HepG2 (cell line): ENCODE measurements at places on chromosomes 2 and 18. TPM values are rescaled to one million over a fixed set of nuclear protein-coding genes. Genes with fewer than 3 reads are reported as not detected.

STARD6 gene
- total RNA-seq = not detected in 2 replicates

DNA sequence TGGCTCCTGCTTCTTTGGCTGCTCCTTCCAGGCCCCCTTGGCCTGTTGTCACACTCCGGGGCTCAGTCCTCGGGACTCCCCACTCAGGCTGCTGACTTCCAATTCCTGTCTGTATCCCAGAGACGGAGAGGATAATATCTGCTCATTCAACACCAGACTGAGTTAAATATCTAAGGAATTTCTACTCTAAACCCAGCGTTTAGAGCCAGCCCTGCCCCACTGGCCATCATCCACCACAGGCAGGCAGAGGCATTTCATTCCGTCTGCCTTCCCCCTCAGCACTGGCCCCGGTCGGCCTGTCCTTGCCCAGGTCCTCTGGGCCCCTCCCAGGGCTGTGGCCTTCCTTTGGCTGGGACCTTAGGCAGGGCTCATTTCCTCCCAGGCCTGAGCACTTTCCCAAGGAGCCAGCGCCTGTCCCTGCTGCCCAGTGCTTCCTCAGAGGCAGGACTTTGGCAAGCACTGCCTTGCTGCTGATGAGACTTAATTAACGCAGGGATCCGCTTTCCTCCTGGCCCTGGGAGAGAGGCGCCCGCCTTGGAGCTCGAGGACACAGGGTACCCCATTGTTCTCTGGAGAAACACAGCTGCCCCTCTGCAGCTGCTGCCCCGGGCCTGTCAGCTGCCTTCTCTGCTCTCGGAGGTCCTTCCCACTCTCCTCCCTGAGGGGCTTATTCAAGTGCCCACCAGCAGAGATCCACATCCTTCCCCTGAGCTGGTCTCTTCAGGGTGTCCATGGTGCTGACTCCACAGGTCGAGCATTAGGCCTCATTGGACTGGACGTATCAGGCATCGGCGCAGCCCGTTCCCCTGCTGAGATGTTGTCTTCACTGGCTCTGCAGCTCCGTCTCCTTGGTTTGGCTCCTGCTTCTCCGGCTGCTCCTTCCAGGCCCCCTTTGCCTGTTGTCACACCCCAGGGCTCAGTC is 42.8 kb downstream of the ATOH8 start:
- no peak for DNase-seq

DNA sequence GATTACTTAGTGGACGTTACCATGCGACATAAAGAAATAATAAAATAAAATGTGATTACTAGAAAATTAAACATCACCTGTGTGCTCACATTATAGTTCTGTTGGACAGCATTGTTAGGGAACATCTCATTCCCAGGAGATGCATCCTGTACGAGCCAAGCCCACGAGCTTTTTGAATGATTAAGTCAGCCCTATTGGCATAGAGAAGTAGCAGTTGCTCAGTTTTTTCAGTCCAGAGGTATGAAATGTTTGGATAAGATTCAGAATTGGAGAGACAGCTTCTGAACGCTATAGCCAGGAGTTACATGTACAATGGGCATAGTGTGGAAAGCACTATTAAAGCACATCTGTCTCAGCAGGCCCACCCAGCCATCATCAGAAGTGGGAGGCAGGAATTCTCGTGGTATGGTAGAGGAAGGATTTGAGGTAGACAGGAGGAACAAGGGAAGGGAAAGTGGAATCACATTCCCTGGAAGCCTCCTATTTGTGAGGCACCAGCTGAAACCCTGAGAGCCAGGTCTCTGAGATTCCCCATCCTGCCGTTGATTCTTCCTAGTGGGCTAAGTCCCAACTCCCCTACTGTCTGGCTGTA is 8.6 kb downstream of the SPATS2L start:
- DNase-seq = no peak

GRCh38 chr2:46847185-46847710 is 68.4 kb downstream of the MCFD2 start:
- DNase-seq = peak; percentile 77

DNA sequence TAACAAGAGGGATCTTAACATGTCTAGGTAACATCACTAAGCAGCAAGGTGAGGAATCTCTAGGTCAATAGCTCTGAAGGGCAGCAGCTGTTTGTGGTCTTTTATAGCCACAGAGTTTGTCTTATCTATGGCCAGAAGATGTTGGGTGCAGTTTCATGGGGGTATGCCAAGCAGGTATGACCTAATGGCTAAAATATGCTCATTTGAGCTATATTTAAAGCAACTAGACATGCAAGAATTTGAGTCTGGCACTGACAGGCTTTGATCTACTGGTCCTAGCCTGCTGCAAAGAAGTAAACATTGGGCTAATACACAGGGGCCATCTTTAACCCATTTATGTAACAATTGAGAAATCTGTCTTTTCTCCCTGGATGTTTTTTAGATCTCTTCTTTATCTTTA is 13.9 kb upstream of the UGP2 start:
- DNase-seq = peak; percentile 92

- no peak for DNase-seq
These were observed 55.0 kb upstream of the APCDD1 start for GRCh38 chr18:10399465-10399864.

GRCh38 chr2:149313512-149313972 is 16.8 kb upstream of the LYPD6 start:
- DNase-seq = peak; percentile 52

GRCh38 chr2:204258890-204259289 is 286.4 kb upstream of the PARD3B start:
- no peak for DNase-seq

SGPP2 gene
- not detected in 2 replicates for total RNA-seq

POTEC gene
- total RNA-seq = not detected in 2 replicates

GRCh38 chr18:48955830-48956261 is 5.1 kb upstream of the SMAD7 start:
- no peak for DNase-seq

- DNase-seq = no peak
These were observed 133.7 kb downstream of the COMMD1 start for GRCh38 chr2:62038975-62039771.

- DNase-seq = no peak
These were observed 17.5 kb downstream of the AFG3L2 start for GRCh38 chr18:12359515-12359927.

CGREF1 gene
- 7.0 and 13.9 TPM in 2 replicates for total RNA-seq

HS6ST1 gene
- 68.4 and 84.6 TPM in 2 replicates for total RNA-seq

SCN3A gene
- not detected in 2 replicates for total RNA-seq

GRP gene
- total RNA-seq = not detected in 2 replicates

DNA sequence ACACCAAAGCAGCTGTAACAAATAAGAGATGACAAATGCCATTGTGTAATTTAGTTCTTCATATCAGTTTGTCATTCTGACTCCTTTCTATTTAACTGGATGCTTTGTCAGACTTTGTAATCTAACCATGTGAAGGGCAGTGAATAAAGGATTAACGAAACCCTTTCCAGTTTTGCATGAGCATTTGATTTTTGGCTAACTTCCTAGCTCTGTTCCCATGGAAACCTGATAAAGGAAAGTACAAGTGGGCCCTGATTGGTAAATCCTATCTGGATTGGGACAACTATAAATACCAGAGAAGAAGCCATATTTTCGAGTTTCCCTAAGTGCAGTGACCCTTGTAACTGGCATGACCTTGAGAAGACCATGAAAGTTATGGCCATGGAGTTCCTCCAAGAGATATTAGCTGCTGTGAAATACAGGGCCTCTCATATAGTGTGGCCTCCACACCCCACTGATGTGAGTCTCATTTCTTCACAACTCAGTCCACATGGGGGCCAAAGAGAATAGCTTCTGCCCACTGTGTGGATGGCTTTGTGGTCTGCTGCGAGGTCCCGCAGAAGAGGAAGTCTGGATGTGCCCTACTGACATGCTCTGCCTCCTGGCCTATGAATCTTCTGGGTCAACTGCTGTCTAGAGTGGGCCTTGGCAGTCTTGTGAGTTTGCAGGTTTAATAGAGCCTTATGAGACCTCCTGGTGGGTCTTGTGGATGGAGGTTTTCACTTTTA is 38.2 kb upstream of the CYP1B1 start:
- no peak for DNase-seq

- DNase-seq = no peak
These were observed 273.7 kb upstream of the KYNU start for GRCh38 chr2:142603759-142604158.

DNA sequence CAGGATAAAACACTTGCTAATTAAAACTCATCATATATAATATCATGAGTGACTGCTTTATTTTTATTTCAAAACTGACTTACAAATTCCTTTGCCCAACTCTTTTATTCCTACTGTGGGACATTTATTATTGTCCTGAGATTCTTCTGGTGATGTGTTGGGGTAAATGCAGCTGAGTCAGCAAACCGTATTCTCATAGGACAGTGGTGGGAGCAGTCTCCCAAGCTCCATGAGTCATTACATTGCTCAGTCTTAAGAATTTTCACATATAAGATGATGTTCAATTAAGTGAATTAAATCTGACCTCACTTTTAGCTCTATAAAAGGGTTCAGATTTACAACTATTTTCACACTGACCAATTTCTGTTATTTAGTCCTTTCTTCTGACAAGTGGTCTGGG is 1530.7 kb downstream of the LRP1B start:
- no peak for DNase-seq

DNA sequence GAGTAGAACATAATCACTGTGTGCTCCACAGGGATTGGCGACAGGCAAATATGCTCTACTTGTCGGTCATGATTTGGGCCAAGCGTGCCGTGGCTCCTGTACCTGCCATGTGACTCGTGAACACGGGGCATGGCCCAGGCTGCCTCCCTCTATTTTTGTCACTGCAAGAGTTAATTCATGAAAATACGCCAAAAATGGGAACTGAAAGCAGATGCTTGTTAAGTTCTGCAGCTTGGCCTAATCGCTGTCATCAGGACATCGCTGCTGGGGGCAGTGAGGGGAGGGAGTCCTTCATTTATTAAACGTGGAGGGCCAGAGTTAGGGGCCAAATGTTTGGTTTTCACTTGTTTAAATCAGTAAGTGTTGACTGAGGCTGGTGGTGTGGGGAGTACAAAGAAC is 177.8 kb downstream of the BCL2 start:
- DNase-seq = no peak

DNA sequence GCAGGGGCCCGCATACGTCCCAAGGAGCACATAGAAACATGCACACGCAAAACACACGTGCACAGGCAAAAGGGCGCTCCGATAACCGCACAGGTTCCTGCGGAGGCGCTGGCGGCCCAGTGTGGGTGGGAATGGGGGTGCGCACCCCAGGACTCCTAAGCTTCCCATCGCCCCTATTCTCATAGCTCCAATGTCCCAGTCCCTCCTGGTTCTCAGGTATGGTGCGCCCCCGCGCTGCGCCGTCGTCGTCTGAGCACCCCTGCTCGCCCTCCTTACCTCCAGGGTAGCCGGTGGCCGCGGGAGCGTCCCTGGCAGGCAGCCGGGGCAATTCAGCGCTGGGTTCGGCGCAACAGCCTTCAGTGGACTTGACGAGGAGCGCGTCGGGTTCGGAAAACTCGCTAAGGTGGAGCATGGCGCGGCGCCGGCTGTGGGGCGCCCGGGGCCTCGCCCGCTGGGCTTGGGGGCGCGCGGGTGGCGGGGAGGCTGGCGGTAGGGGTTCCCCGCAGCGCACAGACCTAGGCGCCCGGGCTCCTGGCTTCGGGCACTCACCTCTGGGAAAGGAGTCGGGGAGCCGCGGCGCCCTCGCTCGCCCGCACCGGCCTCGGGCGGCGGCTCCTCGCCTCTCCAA is 328 bp downstream of the EGR4 start:
- no peak for DNase-seq

PSD4 gene
- total RNA-seq = 8.6 and 9.4 TPM in 2 replicates

- no peak for DNase-seq
These were observed 113.3 kb downstream of the FAM210A start for GRCh38 chr18:13613099-13613498.

PTPN4 gene
- 34.6 and 40.4 TPM in 2 replicates for total RNA-seq

DNA sequence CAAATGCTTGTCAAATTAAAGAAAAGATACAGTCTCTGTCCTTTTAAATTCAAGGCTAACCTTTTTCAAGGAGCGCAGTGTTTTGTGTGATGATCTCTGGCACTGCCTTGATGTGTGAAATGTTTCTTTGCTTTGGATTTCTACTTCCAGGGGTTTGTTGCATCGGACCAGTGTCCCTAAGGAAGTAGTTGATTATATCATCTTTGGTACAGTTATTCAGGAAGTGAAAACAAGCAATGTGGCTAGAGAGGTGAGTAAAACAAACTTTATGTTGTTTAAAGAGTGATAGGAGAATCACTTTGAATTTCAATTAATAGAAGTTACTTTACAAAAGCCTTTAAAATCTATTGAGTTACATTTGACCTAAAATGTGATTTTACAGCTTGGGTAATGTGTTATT is 28.8 kb downstream of the HADHB start:
- DNase-seq = peak; percentile 16

DNA sequence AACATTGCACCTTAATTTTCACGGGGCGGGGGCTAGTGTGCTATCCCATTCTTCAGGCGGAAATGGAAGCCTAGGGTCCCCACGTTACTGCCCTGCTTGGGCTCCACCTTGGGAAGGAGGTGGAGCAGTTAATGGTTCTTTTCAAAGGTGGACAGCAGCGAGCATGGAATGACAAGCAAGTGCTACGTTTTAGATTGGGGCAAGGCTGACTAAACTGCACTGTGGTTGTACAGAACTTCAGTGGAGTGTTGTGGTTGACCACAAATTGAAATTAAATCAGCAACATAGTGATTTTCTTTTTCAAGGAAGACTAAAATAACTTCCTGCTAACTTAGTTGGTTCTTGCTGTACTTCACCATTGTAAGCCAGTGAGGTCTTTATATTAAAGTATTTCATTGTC is 47.0 kb downstream of the CHRNA1 start:
- no peak for DNase-seq

- DNase-seq = no peak
These were observed 9.7 kb upstream of the CUL3 start for GRCh38 chr2:224594840-224595239.

DNA sequence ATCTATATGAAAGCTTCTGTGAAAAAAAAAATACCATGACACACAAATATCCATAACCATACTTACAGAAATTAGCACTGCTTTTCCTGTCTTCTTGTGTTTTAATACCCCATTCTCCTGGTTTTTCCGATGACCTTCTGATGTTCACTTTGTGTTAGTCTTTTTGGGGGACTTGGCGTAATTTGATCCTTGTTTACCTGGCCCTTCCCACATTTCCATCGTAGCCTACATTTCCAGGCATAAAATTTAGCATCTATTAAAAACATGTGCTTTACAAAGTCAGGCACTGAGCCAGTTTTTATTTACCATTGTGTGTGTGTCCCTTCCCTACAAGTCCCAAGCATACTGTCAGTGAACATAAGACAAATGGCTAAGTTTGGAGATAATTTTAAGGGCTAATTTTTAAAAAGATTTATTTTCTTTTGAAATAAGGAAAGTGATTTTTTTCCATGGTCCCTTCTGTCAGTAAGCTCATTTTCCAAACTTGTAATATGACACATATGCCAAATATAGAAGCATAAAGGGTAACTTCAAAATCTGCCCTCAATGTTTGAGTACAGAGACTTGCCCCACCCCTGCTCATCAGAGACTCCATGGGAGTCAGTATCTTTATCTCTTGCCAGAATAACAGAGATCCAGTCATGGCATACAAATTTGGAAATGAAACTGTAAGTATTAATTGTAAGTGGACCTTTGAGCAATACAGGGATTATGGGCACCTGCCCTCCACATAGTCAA is 27.3 kb downstream of the SESTD1 start:
- DNase-seq = peak; percentile 22
